8988T (cell line): ENCODE measurements at places on chromosomes 3 and 15.

DNA sequence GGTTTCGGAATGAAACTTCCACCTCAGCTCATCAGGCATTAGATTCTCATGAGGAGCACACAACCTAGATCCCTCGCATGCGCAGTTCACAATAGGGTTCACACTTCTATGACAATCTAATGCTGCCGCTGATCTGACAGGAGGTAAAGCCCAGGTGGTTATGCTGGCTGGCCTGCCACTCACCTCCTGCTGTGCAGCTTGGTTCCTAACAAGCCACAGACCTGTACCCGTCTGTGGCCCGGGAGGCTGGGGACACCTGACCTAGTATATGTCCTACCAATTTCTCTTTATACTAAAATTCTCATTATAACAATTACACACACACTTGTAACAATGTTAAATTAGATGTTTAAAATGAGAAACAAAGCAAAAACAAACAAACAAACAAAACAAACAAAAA lies 172.2 kb downstream of the SLC9A9 start:
- DNase-seq: no peak

- DNase-seq: no peak
Observed at GRCh38 chr15:90711842-90712241, 5.3 kb upstream of the BLM start.

- no peak for DNase-seq
Observed at GRCh38 chr3:141218162-141218835, 13.3 kb upstream of the PXYLP1 start.

DNA sequence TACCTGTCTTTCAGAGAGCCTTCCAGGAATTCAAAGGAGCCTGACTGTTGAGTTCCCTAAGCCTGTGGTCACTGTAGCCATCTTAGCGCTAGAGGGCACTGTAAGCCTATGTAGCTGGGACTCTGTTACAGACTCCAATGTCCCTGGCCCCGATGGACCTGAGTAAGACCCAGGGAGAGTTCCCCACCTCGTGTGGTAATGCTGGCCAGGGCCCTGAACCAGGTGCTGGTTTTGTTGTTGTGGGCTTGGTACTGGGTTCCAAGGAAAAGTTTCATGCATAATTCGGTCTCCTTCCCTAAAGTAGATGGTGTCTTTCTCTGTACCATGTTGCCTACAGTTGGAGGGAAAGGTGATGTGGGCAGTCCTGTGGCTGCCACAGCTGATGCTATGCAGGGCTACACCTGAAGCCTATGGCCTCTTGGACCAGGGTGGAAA lies 32.4 kb downstream of the CDAN1 start:
- peak; percentile 33 for DNase-seq

GRCh38 chr15:82792068-82792467 lies 13.8 kb downstream of the FSD2 start:
- no peak for DNase-seq

GRCh38 chr3:138479438-138479863 lies 45.0 kb downstream of the ESYT3 start:
- DNase-seq: peak; percentile 33

DNA sequence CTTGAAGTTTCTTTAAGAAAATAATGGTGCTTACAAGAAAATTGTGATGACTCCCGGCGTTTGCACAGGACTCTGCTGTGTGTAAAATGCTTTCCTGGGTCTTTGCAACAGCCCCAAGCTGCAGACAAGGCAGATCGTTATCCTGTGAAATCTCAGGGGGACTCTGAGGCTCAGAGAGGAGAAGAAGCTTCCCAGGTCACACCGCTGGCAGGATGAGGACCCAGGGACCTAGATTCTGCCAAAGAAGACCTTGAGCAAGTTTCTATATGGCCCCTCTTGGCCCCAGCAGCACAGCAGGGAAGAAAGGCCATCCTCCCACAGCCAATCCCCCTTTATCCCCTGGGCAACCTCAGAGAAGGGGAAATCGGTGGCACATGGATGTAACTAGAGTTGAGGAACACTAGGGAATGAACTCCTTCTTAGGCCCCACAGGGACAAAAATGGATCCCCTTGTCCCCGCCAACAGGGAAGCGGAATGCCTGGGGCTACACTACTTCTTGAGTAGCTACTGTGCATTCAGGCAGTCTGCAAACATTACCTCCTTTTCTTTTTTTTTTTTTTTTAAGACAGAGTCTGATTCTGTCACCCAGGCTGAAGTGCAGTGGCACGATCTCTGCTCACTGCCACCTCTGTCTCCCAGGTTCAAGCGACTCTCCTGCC lies 72.8 kb downstream of the CPN2 start:
- no peak for DNase-seq

GRCh38 chr3:140762746-140763145 lies 84.9 kb downstream of the TRIM42 start:
- DNase-seq: no peak

DNA sequence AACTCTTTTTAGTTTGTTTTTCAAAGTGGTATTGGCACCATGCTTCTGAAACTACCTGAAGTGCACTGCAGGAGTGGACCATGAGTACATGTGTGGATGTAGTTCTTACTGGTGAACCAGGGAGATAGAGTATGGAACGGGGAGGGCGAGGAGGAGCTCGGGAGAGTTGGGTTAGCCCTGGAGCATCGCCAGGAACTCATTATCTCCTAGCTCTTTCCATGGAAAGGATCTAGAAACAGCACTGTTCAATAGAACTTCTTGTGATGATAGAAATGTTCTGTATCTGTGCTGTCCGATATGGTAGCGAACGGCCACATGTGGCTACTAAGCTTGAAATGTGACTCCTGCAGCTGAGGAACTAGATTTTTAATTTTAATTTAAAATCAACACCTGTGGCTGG lies 47.3 kb downstream of the VGLL4 start:
- DNase-seq: no peak

DNA sequence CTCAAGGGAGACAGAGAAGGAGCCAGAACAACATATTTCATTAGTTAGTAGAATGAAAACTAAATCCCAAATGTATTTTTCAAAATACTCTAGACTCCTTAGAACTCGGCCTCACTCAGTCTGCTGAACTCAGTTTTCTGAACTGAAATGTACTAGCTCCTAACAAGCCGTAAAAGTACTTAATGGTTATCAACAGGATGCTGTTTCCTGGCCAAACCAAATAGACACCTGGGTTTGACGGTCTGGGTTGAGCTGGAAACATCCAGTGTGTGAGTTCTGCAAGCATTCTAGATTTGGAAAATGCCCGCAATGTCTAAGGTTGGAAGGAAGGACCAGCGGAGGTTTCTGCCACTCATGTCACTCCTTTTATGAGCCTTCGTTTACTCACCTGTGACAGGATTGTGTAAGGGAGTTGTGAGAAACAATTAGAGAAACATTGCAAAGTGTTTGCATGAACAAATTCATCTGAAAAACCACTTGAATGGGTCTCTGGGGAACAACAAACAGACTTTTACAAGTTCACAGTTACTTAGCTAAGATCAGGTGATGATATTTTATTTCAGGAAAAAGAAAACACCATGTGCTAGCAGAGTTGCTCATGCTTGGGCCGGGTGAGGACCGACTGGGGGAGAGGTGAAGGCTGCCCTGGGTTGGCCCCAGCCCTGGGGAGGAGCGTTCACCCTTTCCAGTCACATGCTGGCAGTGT lies 151.0 kb downstream of the ALDH1A2 start:
- DNase-seq: no peak

- DNase-seq: no peak
Observed at GRCh38 chr15:74776821-74777768, 4.8 kb upstream of the CSK start.

DNA sequence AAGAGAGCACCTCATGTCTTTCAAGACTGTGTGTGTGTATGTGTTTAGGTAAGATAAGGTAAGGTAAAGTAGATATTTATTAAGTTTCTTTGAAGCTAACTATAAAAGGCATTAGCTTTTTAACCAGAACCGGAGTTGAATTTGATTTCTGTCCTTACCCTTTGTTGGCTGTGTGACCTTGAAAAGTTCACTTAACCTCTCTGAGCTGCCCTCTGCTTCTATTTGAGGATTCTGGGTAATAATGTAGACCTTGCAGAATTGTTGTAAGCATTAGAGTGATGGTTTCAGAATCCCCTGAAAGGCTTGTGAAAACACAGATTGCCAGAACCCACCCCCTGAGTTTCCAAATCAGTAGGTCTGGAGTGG lies 21.6 kb upstream of the SACM1L start:
- DNase-seq: no peak

GRCh38 chr3:30585654-30586053 lies 20.7 kb upstream of the TGFBR2 start:
- DNase-seq: no peak

DNA sequence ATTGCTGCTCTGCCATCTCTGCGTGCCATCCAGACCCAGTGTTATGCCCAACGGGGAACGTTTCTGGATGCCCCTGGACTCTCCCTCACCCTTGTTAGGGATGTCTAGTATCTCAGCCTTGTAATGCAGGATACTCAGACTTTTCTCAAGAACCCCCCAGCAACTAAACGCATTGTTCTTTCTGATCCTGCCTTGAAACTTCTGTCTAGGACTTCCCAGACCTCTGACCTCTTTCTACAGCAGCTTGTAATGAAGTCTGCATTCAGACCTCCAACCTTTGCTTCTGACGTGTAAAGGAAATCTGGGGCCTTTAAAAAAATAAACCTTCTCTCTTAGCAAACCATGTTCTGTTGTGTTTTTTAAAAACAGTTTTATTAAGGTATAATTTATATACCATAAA lies 139.5 kb downstream of the KCNAB1 start:
- DNase-seq: no peak

DNA sequence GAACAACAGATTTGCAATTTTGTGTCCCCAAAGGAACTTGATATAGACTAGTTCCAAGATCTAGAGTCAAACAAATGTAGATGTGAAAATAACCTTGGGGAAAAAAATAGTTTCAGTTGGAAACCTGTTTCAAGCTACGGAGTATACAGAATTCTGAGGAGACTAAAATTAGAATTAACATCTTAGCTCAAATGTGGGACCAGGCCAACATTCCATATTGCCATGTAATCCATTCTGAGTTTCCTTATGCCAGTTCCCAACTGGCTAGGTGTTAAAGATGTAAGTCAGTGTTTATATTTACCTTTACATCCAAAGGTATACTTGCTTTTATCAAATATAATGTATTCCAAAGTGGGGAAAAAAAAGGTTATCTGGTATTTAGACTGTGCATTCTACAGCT lies 76.3 kb downstream of the UBE3A start:
- DNase-seq: no peak

DNA sequence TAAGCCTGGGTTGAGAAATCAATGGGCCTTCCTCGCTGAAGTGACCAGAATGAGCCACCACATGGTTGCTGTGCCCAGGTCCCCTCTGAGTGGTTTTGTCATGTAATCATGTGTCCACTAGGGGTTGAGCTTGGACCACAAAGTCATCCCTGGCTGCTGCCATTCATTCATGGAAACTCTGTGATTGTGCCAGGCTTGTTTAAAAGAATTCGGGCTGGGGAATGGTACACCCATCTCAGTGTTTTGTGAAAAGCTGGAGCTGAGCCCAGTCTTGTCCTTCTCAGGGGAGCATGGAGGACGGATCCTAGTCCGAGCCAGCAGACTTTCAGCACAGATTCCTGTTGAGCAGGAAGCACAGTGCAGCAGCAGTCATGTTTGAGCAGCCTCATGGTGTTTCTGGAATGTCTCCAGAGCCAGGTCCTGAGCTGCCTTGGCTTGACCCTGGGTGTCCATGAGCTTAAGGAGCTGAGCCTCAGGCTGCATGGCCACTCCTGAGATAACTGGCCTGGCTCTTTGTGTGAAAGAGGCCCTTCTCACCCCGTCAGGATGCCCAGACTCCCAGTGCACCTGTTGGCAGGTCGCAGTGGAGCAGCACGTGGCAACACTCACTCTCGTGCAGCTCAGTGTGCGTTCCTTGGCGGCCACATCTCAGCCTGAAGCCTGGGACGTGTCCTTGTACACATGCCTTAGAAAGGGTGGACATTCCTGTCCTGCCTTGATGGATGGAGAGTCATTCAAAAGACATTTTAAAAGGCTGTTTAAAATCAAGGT lies 260.3 kb upstream of the TPM1 start:
- DNase-seq: peak; percentile 46

DNA sequence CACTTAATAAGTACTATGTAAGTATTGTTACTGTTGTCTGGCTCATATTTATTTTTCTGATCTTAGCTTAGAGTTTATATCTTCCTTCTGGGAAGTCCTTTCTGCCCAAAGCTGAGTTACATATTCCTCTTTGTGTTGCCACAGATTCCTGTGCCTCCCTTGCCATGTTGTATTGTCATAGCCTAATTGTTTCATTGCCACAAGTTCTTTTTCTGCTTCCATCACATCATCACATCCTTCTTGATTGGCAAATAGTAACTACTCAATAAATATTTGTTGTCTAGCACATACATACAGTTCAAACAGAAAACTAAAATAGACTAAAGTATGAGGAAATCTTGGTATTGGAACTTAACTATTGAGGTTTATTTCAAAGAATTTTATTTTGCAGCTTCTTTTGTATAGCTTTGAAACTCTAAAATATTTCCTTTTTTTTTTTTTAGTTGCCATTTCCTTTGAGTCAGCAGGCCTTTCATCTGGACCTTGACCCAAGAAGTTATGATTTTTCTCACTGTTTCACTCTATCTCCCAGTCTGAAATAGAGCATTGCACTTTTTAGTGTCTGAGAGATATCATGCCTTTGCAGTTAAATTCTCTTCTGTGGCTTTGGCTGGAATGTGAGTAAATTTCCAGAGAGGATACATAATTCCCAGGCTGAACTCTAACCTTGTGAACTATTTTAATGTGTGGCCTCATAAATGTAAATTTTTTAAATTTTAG lies 98.2 kb downstream of the ZNF609 start:
- no peak for DNase-seq

GRCh38 chr3:154182975-154183374 lies 61.8 kb downstream of the ARHGEF26 start:
- DNase-seq: no peak

GRCh38 chr3:106734712-106735111 lies 642.5 kb upstream of the CCDC54 start:
- DNase-seq: no peak

DNA sequence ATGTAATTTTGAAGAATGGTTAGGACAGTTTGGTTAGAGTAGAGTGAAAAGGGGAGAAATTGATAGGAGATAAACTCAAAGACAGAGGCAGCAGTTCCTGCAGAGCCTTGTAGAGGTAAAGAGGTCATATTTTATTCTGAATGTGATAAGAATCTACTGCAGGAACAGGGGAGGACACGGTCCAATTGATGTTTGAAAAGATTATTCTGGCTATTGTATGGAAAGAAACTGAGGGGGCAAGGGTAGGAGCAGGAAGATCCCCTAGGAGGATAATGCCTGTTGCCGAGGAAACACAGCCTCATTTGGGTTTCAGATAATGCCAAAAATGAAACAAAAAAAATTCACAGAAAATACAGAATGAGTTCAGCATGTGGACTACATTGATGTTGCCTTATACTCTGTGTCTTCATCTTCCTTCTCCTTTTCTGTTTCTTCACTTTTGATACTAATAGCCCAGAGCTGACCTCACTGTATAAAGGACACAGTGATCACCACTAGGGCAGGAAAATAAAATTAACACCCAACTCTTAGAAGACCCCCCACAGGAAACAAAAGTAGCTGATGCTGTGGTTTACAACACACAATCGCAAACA lies 454.6 kb upstream of the UBE2E2 start:
- DNase-seq: no peak

- no peak for DNase-seq
Observed at GRCh38 chr15:73727330-73727976, 25.7 kb downstream of the INSYN1 start.

GRCh38 chr3:155608228-155608920 lies 136.5 kb downstream of the PLCH1 start:
- no peak for DNase-seq
